Mesendoderm (in vitro differentiated cells): ENCODE measurements at places on chromosomes 3 and 15.

DNA sequence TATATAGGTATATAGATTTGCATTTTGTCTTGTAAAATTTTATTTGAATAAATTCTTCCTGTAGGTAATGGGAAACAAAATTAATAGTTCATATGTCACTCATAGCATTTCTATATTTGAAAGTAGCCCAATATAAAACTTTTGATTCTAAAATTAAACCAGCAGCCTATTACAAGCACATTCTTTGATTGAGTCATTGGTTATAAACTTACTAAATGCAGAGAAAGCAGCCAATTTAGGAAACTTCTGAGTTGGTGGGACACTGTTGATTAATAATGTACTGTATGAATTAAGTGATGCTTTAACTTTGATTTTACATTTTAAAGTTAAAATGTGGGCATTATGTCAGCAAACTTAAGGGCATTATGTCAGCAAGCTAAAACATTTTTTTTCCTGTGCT lies 34.5 kb downstream of the NR1D2 start:
- DNase-seq = no peak

DNA sequence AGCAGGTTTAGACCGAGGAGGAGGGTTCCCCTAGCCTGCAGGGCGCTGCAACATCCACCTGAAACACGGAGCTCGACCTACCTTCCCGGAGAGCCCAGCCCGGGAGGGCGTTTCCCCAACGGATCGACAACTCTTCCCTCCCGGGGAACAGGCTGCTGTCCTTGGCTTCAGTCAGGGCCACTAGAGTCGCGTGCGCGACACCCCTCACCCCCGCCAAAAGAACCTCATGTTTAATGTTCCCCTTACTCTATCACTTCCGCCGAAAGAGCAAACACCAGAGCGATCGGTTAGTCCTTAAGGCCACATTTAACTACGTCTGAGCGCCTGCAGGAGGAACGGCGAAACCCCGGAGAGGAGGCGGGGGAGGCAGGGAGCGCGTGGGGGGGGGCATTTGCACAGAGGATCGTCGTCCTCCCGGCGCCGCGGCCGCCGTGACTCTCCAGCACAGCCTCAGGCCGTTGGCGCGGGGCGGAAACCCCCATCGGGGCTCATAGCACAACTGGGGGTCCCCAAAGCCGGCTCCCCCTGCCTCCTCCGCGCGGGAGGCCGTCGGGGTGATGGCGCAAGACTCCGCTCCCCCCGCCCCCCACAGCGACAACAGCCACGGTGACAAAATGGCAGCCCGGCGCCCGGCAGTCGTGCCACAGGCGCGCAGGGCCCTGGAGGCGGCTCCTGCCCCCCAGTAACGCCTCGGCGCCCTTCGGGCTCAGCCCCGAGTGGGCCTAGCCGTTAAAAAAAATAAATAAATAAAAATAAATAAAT lies 3.2 kb downstream of the ANP32A start:
- peak; percentile 80 for DNase-seq

GRCh38 chr15:39302936-39303335 lies 277.9 kb upstream of the THBS1 start:
- no peak for DNase-seq

- no peak for DNase-seq
Measured at GRCh38 chr15:44673639-44674038, 10.2 kb upstream of the SPG11 start.

DNA sequence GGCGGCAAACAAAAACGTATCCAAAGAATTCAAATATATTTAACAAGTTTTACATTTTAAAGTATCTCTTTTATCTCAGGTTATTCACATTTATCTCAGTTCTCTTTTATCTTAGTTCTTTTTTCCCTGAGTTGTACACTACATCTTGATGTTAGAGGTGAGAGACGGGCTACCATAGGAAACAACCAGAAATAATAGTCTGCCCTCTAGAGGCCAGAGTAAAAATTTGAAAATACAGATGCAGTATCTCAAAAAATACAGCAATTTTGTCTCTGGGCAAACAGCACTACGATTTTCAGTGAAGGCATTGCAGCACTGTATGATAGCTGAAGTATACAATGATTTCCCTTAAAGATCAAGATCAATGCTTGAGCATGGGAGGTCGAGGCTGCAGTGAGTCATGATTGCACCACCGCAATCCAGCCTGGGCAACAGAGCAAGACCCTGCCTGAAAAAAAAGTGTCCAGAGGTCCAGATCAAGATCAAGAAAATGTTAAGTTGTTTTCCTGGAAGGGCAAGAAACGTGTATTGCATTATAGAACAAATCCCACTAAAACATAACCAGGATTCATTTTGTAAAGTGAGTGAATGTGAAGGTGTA lies 82.6 kb upstream of the ATP11B start:
- peak; percentile 47 for DNase-seq
